ENCODE measurements at places on chromosomes 12 and 14.

DNA sequence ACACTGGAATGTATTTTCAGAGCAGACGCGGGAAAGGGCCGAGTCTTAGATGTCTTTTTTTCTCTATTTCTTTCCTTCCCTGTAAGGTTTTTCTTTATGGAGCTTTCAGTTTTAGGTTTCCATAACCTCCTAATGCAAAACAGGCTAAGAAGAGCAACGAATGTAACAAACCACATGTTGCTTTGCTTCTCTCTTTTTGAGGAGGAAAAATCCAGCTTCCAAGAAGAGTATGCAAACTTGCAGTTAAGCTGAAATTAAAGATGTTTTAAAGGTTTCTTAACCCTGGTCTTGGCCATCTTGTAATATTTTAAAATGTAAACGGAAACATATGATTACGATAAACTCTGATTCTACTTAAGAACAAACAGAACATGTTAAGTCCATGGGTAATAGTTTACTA, 86.9 kb downstream of the PRICKLE1 start:
- H3K4me3 ChIP-seq: no peak overlapping the region
- no peak for DNase-seq
- no peaks in the 10 kb centered on the region for H3K36me3 ChIP-seq
- H3K4me1 ChIP-seq: no peaks in the 10 kb centered on the region
- peaks cover 3% of the 10 kb centered on the region for H3K27me3 ChIP-seq
- H3K27ac ChIP-seq: no peak overlapping the region

DNA sequence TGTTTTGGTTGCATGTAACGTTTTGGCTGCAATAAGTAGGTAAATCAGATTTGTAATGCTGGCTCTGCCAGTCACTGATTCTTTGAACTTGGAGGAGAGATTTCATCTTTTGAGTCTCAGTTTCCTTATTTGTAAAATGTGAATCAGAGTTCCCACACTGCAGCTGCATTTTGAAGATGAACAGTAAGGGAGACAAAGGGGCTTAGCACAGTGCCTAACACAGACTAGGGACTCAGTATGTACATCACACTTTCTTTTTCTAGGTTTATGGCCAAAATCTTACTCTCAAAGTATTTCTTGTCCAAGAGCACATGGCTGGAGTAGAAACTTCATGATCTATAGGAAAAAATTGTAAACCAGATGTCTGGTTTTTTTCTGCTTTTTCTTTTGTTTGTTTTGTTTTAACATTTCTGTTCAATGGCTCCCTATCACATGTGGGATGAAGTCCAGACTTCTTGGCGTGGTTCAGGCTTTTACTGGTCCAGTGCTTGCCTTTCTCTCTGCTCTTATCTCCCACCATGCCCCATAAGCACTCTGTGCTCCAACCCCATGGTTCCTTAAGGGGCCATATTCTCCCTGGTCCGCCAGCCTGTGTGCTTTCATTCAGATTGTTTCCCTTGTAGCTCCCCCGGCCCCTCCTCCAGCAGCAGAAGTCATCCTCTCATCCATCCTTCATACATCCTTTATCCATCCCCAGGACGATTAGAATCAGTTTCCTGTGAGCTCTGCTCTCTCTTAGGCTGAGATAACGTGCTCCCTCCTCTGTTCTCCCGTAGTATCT, 58.0 kb downstream of the SYNE2 start:
- no peak for DNase-seq
- H3K27me3 ChIP-seq: no peaks in the 10 kb centered on the region
- H3K4me1 ChIP-seq: peaks cover 24% of the 10 kb centered on the region
- peaks cover 33% of the 10 kb centered on the region for H3K36me3 ChIP-seq
- H3K4me3 ChIP-seq: no peak overlapping the region

DNA sequence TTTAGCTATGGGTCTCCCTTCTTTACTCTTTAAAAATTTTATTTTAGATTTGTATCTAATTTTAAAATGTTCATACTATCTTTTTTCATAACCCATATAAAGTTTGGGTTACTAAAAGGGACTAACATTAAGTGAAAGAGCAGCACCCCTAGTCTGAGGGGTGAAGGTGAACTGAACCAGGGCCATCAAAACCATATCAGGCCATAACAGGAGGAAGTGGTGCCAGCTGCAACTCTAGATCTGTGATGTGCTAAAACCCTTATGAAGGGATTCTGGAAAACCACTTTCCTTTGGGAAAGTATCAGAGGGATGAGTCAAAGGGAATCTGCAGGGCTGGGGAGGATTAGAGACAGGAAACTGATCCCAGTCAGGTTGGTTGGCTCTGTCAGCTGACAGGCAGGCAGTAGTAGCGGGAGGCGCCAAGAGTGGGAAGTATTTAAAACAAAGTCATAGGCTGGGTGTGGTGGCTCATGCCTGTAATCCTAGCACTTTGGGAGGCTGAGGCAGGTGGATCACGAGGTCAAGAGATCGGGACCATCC, 162.5 kb downstream of the PPM1H start:
- no peak overlapping the region for H3K4me3 ChIP-seq
- DNase-seq: no peak
- no peaks in the 10 kb centered on the region for H3K36me3 ChIP-seq

DNA sequence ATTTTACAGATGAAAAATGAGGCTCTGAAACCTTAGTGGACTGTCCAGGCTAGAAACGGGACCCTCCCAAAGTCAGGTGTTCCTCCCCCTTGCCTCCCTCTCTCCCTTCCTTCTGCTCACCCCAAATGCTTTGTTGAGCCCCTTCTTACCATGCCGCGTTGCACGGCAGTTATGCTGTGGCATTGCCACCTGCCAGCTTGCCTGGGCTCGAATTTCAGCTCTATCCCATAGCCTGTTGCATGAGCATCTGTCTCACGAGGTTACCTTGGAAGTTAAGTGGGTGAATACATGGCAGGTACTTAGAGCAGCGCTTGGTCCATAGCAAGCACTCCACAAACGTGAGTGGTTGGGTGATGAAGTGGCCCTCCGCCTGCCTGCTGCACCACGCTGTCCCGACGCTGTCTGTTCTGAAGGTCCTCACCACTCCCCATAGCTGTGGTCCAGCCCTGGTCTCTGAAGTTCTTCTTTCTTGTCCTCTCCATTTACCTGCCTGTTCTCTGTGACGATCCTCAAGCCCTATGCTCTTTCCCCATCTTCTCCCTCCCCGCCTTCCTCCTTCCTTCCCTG, 269.9 kb downstream of the CACNA1C start:
- H3K4me3 ChIP-seq: no peak overlapping the region
- no peaks in the 10 kb centered on the region for H3K36me3 ChIP-seq
- no peaks in the 10 kb centered on the region for H3K27me3 ChIP-seq

DNA sequence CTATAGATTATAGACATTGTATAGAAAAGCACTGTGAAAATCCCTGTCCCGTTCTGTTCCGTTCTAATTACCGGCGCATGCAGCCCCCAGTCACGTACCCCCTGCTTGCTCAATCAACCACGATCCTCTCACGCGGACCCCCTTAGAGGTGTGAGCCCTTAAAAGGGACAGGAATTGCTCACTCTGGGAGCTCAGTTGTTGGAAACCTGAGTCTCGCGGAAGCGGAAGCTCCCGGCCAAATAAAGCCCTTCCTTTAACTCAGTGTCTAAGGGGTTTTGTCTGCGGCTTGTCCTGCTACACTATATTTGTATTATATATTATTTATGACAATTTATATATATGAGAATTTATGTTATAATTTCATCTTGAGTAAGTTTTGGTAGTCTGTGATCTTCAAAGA, 213.6 kb upstream of the AMIGO2 start:
- H3K4me3 ChIP-seq: no peak overlapping the region
- DNase-seq: no peak
- peaks cover 3% of the 10 kb centered on the region for H3K4me1 ChIP-seq
- no peak overlapping the region for H3K27ac ChIP-seq
- no peaks in the 10 kb centered on the region for H3K36me3 ChIP-seq
- H3K27me3 ChIP-seq: no peaks in the 10 kb centered on the region

- H3K4me1 ChIP-seq: no peaks in the 10 kb centered on the region
- H3K4me3 ChIP-seq: no peak overlapping the region
- no peak for DNase-seq
- H3K27ac ChIP-seq: no peak overlapping the region
- H3K36me3 ChIP-seq: no peaks in the 10 kb centered on the region
Measured at GRCh38 chr14:71362920-71363584, 455.8 kb downstream of the PCNX1 start.

- H3K36me3 ChIP-seq: peaks cover 17% of the 10 kb centered on the region
- H3K4me3 ChIP-seq: no peak within 1 kb of the TSS
- DNase-seq: no peak
- no peak within 1 kb of the TSS for H3K27ac ChIP-seq
- no peaks in the 10 kb centered on the region for H3K27me3 ChIP-seq
Measured at GRCh38 chr12:2834581-2835491, at the start of gene NRIP2. TSS of gene NRIP2 (minus strand) at chr12:2835035. CDS start at chr12:2834983, 52 bp downstream.

DNA sequence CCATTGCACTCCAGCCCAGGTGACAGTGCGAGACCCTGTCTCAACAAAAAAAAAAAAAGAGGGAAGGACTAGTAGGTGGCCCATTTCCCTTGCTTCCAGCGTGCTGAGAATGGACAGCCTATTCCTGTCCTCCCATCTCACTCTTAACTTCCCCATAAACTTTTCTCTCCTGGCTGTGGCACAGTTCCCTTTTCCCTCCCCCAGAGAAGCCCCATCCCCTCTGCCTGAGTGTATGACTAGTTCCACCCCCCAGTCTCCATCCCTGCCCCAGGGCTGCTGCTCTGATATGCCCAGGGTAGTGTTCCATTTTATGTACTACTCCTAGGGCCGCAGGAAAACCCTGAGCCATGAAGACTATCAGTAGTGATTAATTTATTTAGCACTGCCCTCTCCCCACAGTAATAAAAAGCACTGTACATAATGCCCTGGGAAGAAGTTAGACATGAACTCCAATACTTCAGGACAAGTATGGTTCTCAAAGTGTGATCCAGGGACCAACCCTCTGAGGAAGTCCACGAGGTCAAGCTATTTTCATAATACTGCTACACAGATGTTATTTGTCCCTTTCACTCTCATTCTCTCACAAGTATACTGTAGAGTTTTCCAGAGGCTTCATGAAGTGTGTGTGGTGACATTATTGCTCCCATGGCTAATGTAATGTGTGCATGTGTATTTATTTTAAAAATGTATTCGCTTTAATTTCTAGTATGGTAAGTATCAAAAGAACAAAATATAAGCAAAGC, 11.5 kb upstream of the CHD4 start:
- no peak for DNase-seq
- no peak overlapping the region for H3K27ac ChIP-seq
- H3K36me3 ChIP-seq: no peaks in the 10 kb centered on the region
- no peaks in the 10 kb centered on the region for H3K27me3 ChIP-seq
- peaks cover 5% of the 10 kb centered on the region for H3K4me1 ChIP-seq

- H3K4me3 ChIP-seq: no peak within 1 kb of the TSS
- DNase-seq: no peak
- no peaks in the 10 kb centered on the region for H3K4me1 ChIP-seq
- no peak within 1 kb of the TSS for H3K27ac ChIP-seq
- no peaks in the 10 kb centered on the region for H3K36me3 ChIP-seq
Measured at GRCh38 chr12:85874031-85874461, at the start of gene NTS. TSS of gene NTS (plus strand) at chr12:85874295. CDS start at chr12:85874404, 109 bp downstream.

- H3K4me3 ChIP-seq: no peak overlapping the region
- H3K27me3 ChIP-seq: peaks cover 3% of the 10 kb centered on the region
- DNase-seq: no peak
- H3K4me1 ChIP-seq: peaks cover 3% of the 10 kb centered on the region
- no peak overlapping the region for H3K27ac ChIP-seq
Measured at GRCh38 chr12:67531501-67531900, 117.0 kb upstream of the DYRK2 start.

DNA sequence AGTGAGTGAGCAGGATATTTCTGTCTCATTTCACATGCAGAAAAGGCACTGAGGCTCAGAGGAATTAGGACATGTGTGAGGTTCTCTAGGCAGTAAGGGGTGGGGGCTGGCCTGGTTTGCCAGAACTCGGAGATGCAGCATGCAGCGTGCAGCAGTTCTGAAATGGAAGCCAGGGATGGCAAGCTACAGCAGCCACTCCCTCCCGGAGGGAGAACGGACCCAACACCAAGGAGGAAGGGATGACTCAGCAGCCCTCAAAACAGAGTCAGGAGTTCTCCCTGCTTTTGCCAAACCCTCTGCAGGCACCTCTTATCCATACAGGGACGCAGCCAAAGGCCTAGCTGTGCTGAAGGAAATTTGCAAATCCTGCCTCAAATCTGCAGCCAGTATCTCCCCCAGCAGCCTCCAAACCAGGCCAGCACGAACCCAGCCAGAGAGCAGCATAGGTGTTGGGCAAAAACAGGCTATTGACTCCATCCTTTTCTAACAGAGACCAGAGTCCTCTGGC, 10.3 kb upstream of the SERPINA3 start:
- no peaks in the 10 kb centered on the region for H3K36me3 ChIP-seq
- H3K27ac ChIP-seq: no peak overlapping the region
- H3K4me1 ChIP-seq: no peaks in the 10 kb centered on the region

GRCh38 chr14:34993426-34993825, 10.6 kb downstream of the SRP54 start:
- no peaks in the 10 kb centered on the region for H3K4me1 ChIP-seq
- no peak for DNase-seq
- no peak overlapping the region for H3K27ac ChIP-seq
- H3K4me3 ChIP-seq: no peak overlapping the region

GRCh38 chr14:101962503-101962874, 1.9 kb upstream of the DYNC1H1 start:
- H3K27ac ChIP-seq: no peak overlapping the region
- H3K36me3 ChIP-seq: no peaks in the 10 kb centered on the region
- H3K4me1 ChIP-seq: peaks cover 29% of the 10 kb centered on the region
- DNase-seq: no peak
- H3K4me3 ChIP-seq: no peak overlapping the region

DNA sequence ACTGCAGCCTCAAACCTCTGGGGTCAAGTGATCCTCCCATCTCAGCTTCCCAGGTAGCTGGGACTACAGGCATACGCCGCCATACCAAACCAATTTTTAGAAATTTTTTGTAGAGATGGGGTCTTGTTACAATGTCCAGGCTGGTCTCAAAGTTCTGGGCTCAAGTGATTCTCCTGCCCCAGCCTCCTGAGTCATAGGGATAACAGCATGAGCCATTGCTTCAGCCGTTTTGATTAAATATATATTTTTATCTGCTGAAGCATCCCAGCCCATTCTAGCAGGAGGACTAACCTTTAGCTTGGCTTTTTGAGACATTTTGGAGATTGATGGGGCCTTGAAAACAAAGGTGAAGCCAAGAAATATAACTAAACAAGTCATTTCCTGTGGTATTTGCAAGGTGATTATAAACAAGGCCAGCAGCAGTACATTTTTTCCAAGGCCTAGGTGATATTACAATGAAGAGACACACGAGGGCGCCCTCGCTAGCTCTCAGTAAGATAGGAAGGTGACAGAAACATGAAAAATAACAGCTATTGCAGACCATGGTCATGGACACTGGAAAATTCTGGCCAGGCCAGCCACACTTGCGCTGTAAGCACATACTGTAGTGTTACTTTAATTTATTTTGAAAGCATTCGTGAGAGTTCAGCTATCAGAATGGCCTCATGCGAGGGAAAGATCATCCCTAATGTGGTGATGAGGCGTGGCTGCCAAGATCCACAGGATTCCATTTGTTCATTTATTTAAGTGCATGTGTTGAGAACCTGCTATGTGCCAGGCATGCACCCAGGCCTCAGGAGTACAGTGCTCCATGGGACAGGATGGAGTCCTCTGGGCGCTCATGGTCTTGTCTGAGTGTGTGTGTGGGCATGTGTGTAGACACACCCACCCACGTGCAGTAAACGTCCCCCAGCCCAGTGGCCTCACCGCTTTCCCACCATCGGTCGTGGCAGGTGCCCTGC, 63.5 kb downstream of the DGLUCY start:
- no peak overlapping the region for H3K4me3 ChIP-seq
- H3K4me1 ChIP-seq: peaks cover 10% of the 10 kb centered on the region
- peak; percentile 91 for DNase-seq
- H3K27me3 ChIP-seq: no peaks in the 10 kb centered on the region
- H3K36me3 ChIP-seq: peaks cover 38% of the 10 kb centered on the region
- peak overlapping the region; percentile 71 for H3K27ac ChIP-seq

Data from CD4-positive, CD25-positive, alpha-beta regulatory T cell (primary cell).